ENCODE measurements at places on chromosomes 5 and 9. TPM values are rescaled to one million over a fixed set of nuclear protein-coding genes. Genes with fewer than 3 reads are reported as not detected.

RABL6 gene
- total RNA-seq = 98.4 TPM

PHF24 gene
- total RNA-seq = 0.54 TPM

SPRY4 gene
- total RNA-seq = 31.6 TPM

OR1J2 gene
- not detected for total RNA-seq

KCNV2 gene
- total RNA-seq = not detected

Data from foreskin keratinocyte (primary cell).